ENCODE measurements at places on chromosomes 13 and 19.

DNA sequence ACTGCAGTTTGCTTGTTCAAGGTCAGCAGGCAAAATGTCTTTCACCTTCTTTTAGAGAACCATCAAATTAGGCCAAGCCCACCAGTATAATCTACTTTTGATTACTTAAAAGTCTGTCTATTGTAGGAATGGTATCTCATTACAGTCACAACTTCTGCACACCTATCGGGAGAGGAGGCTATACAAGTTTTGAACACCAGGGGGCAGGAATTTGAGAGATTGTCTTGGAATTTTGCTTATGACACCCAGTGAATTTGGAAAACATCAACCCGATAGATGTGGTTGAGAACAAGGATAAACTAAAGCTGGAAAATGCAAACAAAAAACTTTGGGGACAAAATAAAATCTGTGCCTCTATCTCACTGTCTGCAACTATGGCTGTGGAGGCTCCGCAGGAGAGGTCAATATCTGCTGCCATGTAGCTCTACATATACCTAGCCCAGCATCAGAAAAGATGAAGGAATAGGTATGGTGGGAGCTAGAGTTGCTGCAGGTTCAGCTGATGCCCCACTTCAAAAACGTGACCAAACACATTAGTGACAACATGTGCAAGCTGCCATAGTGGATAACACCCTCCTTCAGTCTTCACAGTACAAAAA lies 1299.2 kb upstream of the SPRY2 start:
- peak; percentile 8 for DNase-seq

GRCh38 chr19:49224879-49225278 lies 67.3 kb downstream of the TRPM4 start:
- peak; percentile 52 for DNase-seq

DNA sequence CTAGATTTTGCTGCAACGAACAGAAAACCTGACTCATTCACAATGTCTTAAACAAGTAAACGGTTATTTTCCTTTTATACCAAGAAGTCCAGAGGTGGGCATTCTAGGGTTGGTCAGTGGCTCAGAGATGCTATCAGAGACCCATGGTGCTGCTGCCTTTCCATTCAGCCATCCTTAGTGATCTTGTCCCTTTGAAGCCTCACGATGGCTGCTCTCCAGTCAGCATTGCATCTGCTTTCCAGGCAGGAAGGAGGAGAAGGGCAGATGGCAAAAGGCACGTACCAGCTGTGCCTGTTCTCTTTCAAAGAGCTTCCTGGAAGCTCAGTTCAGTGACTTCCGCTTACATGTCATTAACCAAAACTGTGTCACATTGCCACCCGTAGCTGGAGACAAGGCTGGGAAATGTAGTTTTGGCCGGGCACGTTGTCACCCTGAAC lies 30.1 kb downstream of the WDFY2 start:
- peak; percentile 39 for DNase-seq

- DNase-seq, result no peak
Observed at GRCh38 chr19:38975214-38975860, at the start of gene FBXO17. TSS of gene FBXO17 (minus strand) at chr19:38975742. CDS start at chr19:38950319, 25,423 bp downstream.

- peak; percentile 62 for DNase-seq
Observed at GRCh38 chr19:5805462-5806132, 730 bp downstream of the NRTN start.

- no peak for DNase-seq
Observed at GRCh38 chr13:95745289-95745688, 68.3 kb downstream of the DNAJC3 start.

GRCh38 chr13:21142766-21143165 lies 33.6 kb downstream of the SKA3 start:
- DNase-seq, result no peak

DNA sequence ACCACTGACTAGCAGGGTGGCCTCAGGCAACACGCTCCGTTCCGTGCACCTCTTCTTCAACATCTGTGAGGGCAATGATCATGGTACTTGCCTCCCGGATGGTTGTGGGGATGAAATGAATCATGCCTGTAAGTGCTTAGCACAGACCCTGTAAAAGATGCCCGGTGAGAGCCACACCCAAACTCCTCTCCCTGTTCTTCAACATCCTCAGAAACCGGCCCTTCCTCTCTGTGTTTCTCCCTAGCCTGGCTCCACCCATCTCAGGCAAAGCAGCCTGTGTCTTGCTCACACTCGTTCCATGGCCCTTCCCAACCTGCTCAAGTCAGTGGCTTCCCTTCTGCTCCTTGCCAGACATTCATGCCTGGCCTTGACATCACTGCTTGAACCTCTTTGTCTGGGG lies 5.8 kb upstream of the DMKN start:
- no peak for DNase-seq

DNA sequence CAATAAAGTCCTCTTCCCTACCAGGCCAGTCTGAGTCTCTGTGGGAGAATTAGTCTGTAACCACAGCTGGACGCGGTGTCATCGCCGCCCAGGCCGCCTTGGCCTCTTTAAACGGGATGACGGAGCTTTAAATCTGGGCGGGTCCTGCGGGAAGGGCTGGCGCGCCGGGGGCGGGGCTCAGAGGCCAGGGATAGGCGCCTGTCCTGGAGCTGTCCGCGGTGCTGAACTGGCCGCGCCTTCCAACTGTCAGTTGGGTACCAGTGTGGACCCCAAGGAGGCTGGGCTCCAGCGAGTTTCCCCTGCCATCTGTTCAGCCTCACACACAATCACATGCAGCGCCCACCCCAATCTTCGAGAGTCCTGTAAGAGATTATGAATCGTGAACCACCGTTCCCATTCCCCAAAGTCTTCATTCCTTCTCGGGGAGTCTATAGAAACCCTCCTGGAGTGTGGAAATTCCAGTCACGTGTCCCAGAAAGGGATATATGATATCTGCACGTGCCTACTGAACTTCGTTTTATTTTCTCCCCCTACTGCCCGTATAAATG lies 11.5 kb downstream of the APLP1 start:
- DNase-seq, result no peak

DNA sequence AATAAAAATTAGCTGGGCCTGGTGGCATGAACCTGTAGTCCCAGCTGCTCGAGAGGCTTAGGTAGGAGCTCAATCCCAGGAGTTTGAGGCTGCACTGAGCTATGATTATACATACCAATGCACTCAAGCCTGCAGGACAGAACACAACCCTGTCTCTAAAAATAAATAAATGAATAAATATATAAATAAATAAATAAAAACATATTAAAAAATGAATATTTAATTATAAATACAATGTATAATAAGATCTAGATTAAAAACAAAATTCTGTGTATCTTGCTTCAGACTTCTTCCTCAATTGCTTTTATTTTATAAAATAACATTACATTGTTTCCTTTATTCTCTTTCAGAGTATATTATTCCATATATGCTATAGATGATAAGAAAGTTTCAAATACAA lies 1964.1 kb downstream of the PCDH9 start:
- no peak for DNase-seq

DNA sequence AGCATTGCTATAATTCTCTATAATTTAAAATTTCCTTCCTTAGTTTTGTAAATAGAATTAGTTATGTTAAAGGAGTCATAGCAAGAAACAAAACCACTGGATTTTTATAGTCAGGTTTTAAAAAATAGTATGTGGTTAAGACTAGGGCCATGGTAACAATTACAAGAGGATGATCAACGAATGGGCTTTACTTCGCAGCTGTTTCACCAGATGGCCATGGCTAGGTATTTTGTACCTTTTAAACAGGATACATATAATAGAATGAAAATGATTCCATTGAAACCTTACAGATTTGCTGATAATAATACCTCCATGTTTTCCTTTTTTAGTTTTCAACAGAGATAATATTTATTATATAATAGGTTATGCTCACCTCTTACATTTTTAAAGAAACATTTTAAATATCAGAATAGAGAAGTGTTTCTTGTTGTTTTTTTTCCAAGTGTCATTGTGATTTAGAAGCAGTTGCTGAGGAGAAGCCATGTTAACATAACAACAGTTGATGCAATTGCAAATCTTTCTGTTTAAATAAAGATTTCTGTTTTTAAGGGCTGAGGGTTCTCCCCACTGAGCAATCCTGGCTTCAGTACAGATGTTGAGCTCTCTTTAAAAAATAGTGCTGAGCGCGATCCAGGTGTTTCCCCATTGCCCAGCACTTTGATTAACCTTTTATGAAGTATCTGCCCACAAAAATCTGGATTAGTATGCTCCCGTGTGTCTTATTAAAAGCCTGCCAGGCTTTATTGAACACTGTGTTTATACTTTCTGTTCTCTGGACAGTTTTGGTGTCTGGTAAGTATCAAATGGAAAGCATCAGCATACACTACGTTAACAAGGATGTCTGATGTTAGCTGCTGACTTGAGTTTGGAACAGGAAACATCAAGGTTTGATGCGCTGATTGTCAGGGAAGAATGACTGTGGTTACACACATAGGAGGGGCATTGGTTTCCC lies 205.3 kb downstream of the HS6ST3 start:
- DNase-seq, result no peak

DNA sequence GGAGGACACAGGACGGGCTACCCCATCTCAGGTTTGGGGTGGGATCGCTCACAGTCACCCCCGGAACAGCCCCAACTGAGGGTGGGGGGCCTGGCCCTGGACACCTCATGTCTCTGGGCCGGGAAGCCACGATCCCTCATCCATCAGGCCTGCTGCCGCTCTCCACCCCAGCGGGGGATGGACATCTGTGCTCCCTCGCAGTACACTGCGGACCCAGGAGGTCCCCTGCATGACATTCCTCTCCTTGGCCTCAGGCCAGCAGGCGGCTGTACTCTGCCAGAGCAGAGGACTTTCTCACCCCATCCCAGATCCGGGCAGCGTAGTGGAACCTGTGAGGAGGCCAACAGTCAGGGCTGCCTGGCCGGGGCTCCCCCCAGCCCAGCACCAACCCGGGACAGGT lies 15.5 kb downstream of the IRGC start:
- DNase-seq, result no peak

GRCh38 chr19:23095418-23095817 lies 21.4 kb upstream of the ZNF730 start:
- no peak for DNase-seq

GRCh38 chr19:53545271-53546065 lies 7.5 kb downstream of the ZNF331 start:
- DNase-seq, result no peak

- no peak for DNase-seq
Observed at GRCh38 chr19:31356587-31357314, 7.5 kb upstream of the TSHZ3 start.

- DNase-seq, result no peak
Observed at GRCh38 chr13:33381906-33382305, 96.4 kb upstream of the STARD13 start.

- no peak for DNase-seq
Observed at GRCh38 chr13:26220575-26220974, 1.5 kb downstream of the RNF6 start.

- no peak for DNase-seq
Observed at GRCh38 chr13:96421314-96421713, 331.4 kb downstream of the HS6ST3 start.

- DNase-seq, result no peak
Observed at GRCh38 chr19:7926727-7927604, 1.0 kb upstream of the CTXN1 start.

GRCh38 chr13:110685305-110686020 lies 20.5 kb downstream of the CARS2 start:
- no peak for DNase-seq

- DNase-seq, result no peak
Observed at GRCh38 chr13:42189061-42189460, 82.9 kb upstream of the AKAP11 start.

- peak; percentile 68 for DNase-seq
Observed at GRCh38 chr19:14472202-14472938, 2.8 kb downstream of the PTGER1 start.

- no peak for DNase-seq
Observed at GRCh38 chr13:74930402-74931165, 551.4 kb downstream of the TBC1D4 start.

- no peak for DNase-seq
Observed at GRCh38 chr19:45391346-45391745, 13.5 kb downstream of the PPP1R13L start.
